CD4-positive, alpha-beta T cell treated with Interferon alpha-2 for 1 hour (primary cell): ENCODE measurements at places on chromosomes 4 and X.
A peak's percentile ranks its signal among the peaks of the same experiment; 100 is the strongest.

GRCh38 chr4:170391066-170391740 is 301.4 kb upstream of the AADAT start:
- DNase-seq: no peak

GRCh38 chr4:140141210-140141835 is 12.7 kb downstream of the MAML3 start:
- DNase-seq: no peak

GRCh38 chrX:130179170-130179569 is 7.4 kb downstream of the RAB33A start:
- DNase-seq: no peak

DNA sequence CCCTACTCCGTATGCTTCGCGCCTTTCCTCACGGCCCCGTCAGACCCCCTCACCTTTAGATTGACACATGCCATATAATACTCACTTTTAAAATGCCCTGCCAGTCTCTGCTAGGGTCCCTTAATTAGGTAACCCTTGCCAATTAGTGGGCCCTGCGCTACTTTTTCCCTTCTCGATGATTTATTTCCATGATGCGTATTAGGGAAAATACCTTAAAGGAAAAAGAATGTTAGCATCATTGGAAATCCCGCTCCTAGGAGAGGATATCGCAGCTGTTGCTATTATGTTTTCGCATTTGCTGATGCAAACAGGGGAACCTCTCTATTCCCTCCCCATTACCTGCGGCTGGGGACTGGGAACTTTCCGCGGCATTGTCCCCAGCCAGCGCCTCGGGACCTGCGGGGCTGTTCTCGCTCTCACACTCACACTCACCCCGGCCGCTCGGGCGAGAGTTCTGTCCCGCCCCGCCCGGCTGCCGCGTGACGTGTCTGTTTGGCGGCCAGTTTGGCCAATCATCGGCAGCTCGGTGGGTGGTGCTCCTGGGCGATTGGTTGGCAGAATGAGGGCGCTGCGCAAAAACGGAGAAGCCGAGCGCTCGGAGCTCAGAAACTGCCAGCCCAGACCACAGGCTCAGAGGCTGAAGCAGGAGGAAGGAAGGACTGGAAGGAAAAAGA is at the start of gene PCDH10:
PCDH10 (plus strand) TSS at position 605 of the 674 bp plus-strand sequence. CDS start 847 bp downstream, outside the sequence.
- DNase-seq: no peak

DNA sequence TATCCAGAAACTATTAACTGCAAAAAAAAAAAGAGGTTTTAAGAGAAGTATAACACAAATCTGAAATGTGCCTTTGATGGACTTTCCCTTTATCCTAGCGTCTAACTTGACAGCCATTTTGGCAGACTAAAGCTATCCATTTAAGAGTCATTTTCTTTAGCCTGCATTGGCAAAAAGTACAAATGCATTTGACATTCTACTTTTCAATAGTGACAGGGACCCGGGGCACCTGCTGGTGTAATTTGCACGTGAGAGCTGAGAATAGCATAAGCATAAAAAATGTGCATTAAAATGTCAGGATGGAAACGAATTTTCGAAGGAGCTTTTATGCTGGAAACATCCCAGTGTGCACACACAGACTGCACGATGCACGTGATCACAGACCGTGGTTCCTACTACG is 91.9 kb downstream of the DHRSX start:
- DNase-seq: no peak

- no peak for DNase-seq
Observed at GRCh38 chr4:167842487-167842886, 249.8 kb upstream of the ANXA10 start.

DNA sequence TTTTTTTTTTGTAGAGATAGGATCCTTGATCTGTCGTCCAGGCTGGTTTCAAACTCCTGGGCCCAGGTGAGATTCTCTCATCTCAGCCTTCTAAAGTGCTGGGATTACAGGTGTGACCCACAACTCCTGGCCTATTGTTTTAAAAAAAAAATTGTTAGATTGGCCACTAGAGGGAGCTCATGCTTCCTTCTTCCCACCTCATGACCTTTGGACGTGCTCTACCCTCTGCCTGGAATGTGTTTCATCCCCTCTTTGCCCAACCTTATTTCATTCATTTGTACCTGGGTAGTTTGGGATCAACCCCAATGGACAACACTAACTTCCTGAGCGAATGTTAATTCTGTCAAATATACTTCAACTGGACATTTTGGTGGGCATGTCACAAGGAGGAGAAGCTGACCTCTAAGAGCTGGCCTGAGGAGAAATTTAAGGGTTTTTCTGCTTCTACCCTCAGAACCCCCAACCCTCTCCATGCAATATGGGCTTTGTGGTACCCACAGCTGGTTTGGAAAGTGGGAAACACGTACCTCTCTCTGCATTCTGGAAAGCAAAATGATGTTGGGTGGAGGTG is 6.4 kb downstream of the PPEF2 start:
- no peak for DNase-seq

DNA sequence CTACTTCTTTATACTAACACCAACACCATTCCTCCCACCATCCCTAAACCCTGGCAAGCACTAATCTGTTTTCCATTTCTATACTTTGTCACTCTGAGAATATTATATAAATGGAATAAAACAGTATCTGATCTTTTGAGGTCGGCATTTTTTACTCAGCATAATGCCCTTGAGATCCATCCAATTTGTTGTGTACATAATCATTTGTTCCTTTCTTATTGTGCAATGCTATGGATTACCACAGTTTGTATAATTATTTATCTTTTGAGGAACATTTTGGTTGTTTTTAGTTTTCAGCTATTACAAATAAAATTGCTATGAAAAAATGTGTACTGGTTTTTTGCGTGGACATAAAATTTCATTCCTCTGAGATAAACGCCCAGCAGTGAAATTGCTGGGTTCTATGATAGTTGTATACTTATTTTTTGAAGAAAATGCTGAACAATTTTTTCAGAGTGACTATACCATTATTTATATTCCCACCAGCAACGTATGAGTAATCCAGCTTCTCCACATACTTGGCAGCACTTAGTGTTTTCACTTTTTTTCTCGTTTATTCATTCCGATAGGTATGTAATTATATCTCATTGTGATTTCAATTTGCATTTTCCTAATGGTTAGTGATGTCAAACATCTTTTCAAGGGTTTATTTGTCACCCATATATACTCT is 154.3 kb upstream of the DCAF8L1 start:
- DNase-seq: no peak

GRCh38 chr4:108559068-108559793 is 61.1 kb upstream of the RPL34 start:
- no peak for DNase-seq

DNA sequence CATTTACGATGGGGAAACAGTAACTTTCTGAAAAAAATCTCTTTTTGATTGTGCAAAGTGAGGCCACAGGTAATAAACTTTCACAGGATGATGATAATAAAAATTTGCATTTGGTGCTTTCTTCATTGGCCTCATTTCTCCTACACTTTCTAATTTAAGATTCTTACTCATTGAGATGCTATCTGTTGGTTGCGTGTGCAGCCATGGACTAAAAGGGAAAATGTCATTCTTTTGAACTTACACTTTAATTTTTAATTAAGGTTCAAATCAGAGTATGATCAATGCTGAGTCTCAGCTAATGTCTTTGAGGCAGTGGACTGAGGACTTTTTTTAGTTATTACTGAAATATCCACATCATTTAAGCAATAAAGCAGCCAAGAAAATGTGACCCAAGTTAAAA is 87.6 kb downstream of the SEL1L3 start:
- no peak for DNase-seq

GRCh38 chrX:1462596-1463251 is 10.0 kb upstream of the ASMTL start:
- DNase-seq: peak; percentile 89

DNA sequence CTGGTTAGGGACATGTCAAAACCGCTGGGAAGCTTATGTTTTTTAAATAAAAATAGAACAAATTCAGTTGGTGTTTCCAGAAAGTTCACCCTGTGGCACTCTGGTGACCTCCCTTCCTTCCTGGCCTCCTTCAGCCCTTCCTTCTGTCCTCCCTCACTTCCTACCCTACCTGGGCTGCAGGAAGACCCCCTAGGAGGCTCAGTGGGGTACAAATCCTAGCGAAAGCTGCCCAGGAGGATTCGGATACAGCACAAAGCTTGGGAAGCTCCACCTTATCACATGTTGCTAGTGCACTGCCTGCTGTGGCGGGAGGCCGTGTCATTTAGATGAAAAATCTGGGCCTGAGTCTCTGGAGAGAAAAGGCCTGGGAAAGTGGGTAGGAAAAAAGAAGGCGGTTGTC is 60.5 kb downstream of the FHDC1 start:
- no peak for DNase-seq

DNA sequence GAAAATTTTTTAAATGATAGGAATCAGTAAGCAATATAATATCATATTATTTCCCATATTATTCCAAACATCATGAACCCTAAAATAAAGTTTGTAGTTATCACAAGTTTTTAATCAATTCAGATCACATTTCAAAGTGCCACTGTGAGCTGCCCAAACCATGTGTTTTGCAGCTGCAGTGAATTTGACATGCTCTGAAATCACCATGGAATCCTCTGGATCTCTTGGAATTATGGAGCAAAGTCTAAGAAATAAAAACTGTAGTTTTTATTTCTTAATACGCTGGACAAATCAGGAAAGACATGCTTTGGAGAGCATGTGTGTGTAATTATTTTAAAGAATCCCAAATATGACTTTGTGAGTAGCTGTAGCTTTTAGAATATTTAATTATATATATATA is 262.7 kb downstream of the ANKRD50 start:
- DNase-seq: no peak

- DNase-seq: no peak
Observed at GRCh38 chr4:74546057-74546456, 101.1 kb downstream of the AREG start.

- DNase-seq: no peak
Observed at GRCh38 chr4:21012851-21013331, 312.6 kb downstream of the PACRGL start.

- DNase-seq: peak; percentile 27
Observed at GRCh38 chrX:46912098-46912602, at the start of gene JADE3. Gene JADE3, plus strand, starts transcription at chrX:46912421. Its CDS starts 72,474 bp downstream, at chrX:46984895.

- no peak for DNase-seq
Observed at GRCh38 chr4:88809101-88809500, 111.5 kb upstream of the NAP1L5 start.

GRCh38 chr4:100977746-100978397 is 369.5 kb downstream of the PPP3CA start:
- no peak for DNase-seq

DNA sequence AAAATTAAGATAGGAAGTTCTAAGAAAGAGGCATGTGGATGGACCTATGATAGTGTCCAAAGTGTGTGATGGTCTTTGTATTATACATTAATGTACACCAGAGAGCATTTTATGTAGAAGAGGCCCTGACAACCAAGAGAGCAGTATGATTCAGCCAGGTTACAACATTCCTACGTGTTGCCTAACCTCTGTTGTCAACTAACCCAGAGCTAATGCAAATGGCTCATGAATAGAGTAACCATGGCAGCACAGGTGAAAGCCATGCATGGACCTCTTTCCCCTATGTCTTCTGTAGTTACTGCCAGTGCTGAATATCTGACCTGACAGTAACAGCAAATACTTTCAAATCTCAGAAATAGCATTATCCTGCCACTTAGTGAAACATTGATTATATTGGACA is 255.6 kb downstream of the NDST4 start:
- no peak for DNase-seq

DNA sequence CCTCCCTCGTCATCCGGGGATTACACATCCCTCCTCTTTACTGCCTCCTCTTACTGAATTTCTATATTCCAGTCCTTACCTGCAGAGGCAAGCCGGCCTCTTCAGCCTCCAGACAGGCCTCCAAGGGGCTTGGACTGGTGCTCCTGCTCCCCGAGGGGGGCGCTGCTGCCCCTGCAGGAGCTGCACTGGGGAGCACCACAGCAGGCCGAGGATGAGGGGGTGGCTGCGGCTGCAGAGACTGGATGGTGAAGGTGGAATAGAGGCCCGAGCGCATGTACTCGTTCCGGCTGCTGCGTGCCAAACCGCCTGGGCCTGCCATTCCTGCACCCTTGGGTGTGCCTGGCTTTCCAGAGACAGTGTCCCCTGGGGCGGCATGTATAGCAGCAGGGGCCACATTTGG is 9.1 kb upstream of the CFP start:
- no peak for DNase-seq

DNA sequence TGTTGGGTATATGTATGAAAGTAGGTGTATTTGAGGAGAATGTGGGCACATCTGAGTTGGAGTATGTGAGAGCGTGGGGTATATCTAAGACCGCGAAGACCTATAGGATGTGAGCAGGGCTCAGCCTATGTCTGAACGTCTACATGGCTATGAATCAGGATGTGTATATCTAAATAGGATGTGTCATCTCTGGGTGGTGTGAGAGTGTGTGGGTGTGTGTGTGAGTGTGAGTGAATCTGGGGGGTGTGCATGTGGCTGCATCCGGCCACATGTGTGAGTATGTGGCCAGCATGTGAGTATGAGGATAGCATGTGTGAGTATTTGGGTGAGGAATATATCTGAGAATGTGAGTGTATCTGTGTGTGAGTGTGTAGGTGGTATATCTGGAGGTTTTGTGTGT is 7.7 kb downstream of the GPR173 start:
- DNase-seq: no peak

- DNase-seq: no peak
Observed at GRCh38 chr4:183503497-183504063, 1.3 kb upstream of the ING2 start.

DNA sequence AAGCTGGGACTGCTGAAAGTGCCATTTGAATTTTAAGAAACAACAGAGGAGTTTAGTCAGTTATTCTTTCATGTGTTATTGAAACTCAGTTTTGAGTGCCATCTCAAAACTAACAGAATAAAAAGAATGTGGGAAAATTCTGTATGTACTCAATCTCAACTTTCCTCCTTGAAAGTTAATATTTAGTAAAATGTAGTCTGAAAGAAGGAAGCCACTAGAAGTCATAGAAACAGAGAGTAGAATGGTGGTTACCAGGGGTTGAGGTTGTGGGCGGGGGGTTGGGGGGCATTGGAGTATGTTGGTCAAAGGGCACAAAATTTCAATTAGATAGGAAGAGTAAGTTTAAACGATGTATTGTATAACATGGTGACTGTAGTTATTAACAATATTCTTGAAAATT is 628.3 kb upstream of the MAGEB2 start:
- no peak for DNase-seq

DNA sequence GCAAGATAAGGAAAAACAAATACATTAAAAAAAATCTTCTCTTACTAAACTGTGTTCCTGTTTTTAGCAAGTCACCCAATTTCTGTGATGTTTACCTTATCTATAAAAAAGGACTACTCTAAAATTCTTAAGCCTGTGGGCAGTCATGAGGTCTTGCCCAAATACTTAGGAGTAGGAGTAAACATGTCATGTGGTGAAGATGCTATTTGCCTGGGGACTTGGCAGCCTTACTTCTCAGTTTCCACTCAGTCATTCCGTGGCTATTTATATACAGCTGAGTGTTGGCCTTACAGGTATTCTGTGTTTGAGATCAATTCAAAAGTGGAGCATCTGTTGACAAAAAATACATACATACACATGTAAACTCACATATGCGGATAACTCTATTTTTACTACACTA is 89.9 kb upstream of the TLR2 start:
- DNase-seq: no peak

- DNase-seq: no peak
Observed at GRCh38 chr4:19314116-19314515, 937.6 kb upstream of the SLIT2 start.
